Neural progenitor cell (in vitro differentiated cells): ENCODE measurements at places on chromosomes 2 and 18. TPM values are rescaled to one million over a fixed set of nuclear protein-coding genes. Genes with fewer than 3 reads are reported as not detected.

The RAX gene
- total RNA-seq = 20.7 and 78.1 TPM in 2 replicates

The UXS1 gene
- 38.0 and 39.5 TPM in 2 replicates for total RNA-seq

The ZNG1B gene
- total RNA-seq = 40.4 and 68.9 TPM in 2 replicates

The MAB21L4 gene
- total RNA-seq = not detected in 2 replicates

The ATP8B1 gene
- 0.03 and 0.15 TPM in 2 replicates for total RNA-seq

The REG1B gene
- not detected in 2 replicates for total RNA-seq

The BOLL gene
- not detected in 2 replicates for total RNA-seq

The SNRNP200 gene
- total RNA-seq = 94.3 and 128 TPM in 2 replicates

The CEP68 gene
- 33.3 and 36.2 TPM in 2 replicates for total RNA-seq

The PLCL1 gene
- 0.28 and 0.41 TPM in 2 replicates for total RNA-seq

The PLA2R1 gene
- total RNA-seq = 0.45 and 0.90 TPM in 2 replicates

The SCN3A gene
- 0.40 TPM in 1 of 2 replicates, not detected in the other for total RNA-seq

GRCh38 chr2:9105601-9106337 lies 100.8 kb upstream of the ASAP2 start:
- no peak for DNase-seq

DNA sequence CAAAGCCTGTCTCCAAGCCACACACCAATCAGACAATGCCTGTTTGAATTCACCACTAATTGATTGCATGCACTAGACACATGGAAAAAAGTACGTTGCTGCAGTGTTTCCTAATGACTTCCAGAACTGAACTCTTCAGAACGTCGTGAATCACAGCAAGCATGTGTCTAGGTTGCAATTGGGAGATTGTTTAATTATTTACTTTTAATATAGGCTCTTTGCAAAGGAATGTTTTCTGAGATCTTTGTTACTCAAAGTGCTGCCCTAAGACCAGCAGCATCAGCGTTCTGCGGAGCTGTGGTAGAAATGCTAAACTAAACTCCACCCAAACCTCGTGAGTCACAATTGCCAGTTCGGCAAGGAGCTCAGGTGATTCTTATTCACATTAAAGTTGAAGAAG lies 52.7 kb upstream of the CCDC68 start:
- no peak for DNase-seq

- DNase-seq = peak; percentile 3
Observed at GRCh38 chr2:62627667-62628066, 77.8 kb upstream of the EHBP1 start.

- DNase-seq = peak; percentile 7
Observed at GRCh38 chr2:158619496-158619895, 162.7 kb downstream of the PKP4 start.

DNA sequence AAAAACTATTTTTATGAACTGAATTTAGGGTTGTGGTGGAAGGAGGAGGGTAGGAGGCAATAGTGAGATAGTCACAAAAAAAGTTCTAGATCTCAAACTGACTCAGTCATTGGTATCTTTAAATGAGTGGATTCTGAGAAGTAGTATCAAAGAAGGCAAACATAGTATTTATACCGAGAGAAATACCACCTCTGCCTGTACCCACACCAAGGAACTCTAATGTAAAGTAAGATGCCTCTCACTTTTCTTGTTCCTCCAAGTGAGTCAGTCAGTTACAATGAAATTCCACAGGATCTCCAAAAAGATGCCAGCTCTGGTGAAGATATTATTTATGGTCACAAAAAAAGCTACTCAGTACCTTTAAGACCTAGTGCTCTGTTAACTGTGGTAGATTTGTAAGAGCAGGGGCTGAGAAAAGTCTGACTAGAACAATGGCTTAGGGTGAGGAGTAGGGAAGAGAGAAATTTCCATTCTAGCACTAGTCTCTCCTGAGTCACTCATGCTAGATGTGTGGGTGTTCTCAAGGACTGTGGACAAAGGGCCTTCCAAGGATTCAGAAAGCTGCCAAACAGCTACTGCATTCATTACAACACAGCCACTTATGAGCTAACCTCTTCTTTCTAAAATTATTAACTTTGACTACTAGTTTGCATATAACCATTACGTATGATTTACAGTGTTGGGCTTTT lies 36.3 kb downstream of the YWHAQ start:
- no peak for DNase-seq

DNA sequence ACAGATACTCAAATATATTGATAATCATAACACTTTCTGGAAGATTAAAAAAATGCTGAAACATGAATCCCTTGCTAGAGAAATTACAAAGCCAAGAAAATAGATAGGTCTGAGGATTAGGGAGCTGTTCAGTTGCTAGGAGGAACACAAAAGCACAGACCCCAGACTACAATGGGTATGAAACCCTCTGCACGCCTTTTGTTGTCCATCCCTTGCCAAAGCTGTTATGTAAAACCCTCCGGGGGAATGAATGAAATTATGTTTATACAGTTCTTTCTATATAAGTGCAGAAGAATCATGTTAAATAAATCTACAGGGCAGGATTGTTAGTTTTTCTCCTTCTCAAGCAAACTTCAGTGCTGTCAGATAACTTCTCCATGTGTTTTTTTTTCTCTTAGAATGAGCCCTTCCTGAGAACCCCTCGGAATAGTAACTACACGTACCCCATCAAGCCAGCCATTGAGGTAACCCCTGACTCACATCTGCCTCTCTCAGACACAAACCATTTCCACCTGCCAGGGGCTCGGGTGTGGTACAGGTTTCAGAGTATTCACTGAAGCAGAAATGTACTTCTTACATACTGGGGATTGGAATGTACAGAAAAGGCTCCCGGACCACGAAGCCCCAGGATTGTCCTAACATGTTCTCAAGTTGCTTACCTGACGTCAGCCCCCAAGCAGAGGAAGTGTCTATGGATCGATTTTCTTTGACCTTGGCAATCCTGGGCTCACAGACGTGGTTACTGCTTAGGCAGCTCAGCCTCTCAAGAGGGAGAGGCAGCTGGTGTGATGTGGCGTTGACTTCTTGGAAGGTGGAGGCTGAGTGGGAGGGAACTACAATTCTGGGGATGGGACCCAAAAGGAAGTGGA lies 118.0 kb downstream of the PLB1 start:
- DNase-seq = peak; percentile 56

GRCh38 chr2:42979416-42979869 lies 187.1 kb upstream of the HAAO start:
- no peak for DNase-seq

- DNase-seq = no peak
Observed at GRCh38 chr2:231781798-231782726, 980 bp upstream of the PDE6D start.

GRCh38 chr2:233794128-233794658 lies 16.1 kb downstream of the MROH2A start:
- DNase-seq = no peak

DNA sequence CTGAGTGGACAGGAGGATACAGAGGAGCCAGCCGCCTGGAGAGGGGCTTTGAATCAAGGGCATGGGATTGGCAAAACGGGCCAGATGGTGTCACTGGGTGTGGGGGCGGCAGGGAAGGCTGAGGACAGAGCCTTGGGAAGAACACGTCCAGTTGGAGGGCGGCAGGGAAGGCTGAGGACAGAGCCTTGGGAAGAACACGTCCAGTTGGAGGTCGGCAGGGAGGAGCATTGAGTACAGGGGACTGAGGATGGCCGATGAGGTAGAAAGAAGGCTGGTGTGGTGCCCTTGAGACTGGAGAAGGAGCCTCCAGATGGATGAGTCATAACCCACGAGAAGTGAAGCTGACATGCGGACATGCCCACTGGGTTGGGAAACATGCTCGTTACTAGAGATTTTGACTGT lies 4.5 kb downstream of the HES6 start:
- DNase-seq = no peak

DNA sequence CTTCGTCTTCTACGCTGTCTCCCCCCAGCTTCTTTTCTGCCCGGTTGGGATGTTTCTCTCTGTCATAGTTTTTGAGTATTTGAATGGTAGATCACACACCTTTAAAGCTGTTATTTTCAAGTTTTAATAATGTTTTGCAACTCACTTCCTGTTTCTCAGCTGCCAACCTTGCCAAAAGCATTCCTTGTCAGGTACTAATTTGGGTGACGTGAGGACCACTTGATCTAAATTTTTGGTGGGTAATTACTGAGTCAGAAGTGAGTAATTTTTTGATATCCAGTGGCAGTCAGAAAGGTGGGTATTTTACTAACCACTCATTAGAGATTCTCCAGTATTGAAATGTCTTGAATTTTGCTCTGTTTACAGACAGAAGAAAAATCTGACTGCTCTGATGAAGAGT lies 852.4 kb upstream of the FANCL start:
- DNase-seq = no peak

GRCh38 chr2:77105008-77105407 lies 417.2 kb downstream of the LRRTM4 start:
- DNase-seq = no peak

- no peak for DNase-seq
Observed at GRCh38 chr2:97967216-97967592, 28.5 kb downstream of the TMEM131 start.

DNA sequence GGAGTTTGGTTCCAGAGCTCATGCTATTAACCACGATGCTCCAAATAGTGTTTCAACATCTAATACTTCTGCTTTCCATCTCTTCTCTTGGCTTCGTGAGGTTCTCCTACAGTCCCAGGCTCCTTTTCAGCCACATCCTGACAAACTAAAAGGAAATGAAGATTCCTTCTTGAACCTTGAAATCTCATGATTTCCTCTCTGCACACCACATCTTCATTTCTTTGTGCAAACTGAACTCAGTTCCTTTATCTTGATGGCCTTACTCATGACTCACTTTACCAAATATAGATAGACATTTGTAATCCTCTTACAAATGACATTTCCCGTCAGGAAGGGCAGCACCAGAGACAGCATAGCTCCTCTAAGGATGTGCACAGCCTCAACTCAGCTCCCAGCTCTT lies 50.0 kb upstream of the ITGA4 start:
- no peak for DNase-seq

GRCh38 chr2:238882082-238882755 lies 34.3 kb downstream of the TWIST2 start:
- no peak for DNase-seq

GRCh38 chr2:137842430-137842829 lies 121.8 kb upstream of the HNMT start:
- no peak for DNase-seq

GRCh38 chr2:26692897-26693849 lies 651 bp downstream of the KCNK3 start:
- peak; percentile 37 for DNase-seq

- DNase-seq = peak; percentile 87
Observed at GRCh38 chr18:44816050-44816449, 135.4 kb downstream of the SETBP1 start.

- DNase-seq = no peak
Observed at GRCh38 chr2:41966431-41966893, 81.4 kb upstream of the PKDCC start.

- DNase-seq = no peak
Observed at GRCh38 chr2:85302121-85302520, 25.7 kb downstream of the TGOLN2 start.

- DNase-seq = no peak
Observed at GRCh38 chr2:191938779-191939178, 91.9 kb upstream of the CAVIN2 start.

- DNase-seq = peak; percentile 72
Observed at GRCh38 chr18:80119111-80119510, 10.0 kb downstream of the ADNP2 start.

DNA sequence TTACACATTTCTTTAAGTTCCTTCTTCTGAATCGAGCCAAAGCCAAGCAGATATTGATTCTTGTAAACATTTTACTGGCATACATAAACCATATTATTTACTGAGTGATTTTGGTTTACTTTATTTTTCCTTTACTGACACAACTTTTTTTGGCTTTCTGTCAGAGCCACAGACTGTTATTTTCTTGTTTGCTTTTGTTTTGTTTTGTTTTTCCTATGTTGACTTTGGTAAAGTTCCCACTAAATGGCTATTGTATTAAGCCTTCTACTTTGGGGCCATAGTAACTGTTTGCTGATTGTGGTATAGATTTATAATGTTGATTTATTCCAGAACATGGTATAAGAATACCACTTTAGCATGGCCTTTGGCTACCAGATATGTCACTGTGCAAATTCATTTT lies 419.4 kb downstream of the DCDC2C start:
- DNase-seq = no peak

DNA sequence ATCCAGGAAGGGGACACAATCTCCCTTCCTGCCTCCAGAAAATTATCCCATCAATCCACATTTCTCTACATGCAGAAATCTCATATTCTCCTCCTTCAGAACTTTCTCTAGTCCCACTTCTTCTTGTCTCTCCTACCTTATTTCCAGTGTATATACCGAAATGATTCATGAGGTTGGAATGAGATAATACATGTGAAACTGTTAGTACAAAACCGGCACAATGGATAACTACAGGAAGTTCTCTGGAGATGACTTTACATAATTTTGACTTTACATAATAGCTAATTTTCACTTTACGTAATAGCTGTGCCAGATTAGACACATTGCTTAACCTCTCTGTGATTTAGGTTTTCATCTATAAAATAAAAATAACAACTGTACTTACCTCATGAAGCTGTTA lies 801.3 kb downstream of the ERBB4 start:
- DNase-seq = no peak

DNA sequence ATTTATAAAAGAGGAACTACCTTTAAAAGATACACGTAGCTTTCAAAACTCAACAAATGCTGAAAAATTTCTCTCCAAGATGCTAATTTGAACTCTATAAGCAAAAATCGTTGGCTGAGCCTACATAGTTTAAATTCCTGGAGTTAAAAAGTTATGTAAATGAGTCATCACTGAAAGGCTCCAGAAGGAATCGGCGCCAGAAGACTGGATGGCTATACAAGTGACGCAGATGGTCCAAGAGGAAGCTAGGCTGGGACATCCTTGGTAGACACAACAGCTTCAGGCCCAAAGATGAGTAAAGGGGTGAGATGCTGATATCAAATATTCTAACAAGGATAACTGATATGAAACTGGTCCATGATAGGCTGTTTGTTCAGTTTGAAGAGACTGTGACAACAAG lies 22.8 kb upstream of the DNAH6 start:
- peak; percentile 19 for DNase-seq

GRCh38 chr2:60549238-60549927 lies 4.1 kb downstream of the BCL11A start:
- peak; percentile 76 for DNase-seq

DNA sequence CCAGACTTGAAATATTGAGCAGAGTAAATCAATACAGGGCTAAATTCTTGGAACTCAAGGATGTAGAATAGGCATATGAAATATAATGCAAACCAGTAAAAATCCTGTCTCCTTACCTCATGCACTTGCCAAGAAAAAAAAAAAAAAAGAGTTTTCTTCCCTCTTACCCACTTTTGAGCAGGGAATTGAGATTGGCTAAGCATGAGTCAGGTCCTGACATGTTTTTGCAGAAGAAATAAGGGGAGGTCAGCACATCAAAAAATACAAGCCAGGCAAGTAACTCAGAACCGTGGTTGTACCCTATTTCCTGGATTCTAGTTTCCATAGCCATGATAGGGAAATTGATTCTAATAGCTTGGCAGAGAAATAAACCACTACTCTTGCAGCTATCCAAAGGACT lies 1526.7 kb downstream of the LRP1B start:
- no peak for DNase-seq

GRCh38 chr2:10372862-10373240 lies 70.1 kb downstream of the HPCAL1 start:
- DNase-seq = no peak

GRCh38 chr2:239814861-239815601 lies 210.1 kb downstream of the NDUFA10 start:
- no peak for DNase-seq

GRCh38 chr2:204713211-204713610 lies 167.9 kb downstream of the PARD3B start:
- DNase-seq = no peak

- DNase-seq = no peak
Observed at GRCh38 chr2:46252891-46253659, 44.1 kb upstream of the EPAS1 start.

- DNase-seq = no peak
Observed at GRCh38 chr2:23526114-23526513, 141.1 kb downstream of the KLHL29 start.

- DNase-seq = no peak
Observed at GRCh38 chr18:9364242-9364641, 29.7 kb downstream of the TWSG1 start.
